ENCODE measurements at places on chromosomes 7 and 10.

DNA sequence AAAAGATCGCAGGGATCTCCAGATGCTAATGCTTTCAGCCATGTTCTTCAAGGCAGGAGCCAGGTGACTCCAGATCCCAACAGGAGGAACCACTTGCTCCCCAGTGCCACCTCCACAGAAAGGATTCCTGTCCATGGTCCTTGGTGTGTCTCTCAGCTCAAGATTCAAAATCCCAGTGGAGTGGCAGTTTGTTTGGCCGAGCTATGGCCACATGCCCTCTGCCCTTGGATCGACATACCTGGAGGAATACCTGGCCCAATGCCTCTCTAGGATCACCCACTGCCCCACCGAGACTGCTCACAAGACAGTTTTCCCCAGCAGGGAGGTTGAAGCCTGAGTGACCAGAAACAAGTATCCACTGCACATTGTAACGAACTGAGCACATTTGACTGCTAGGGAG lies 3.9 kb upstream of the GPRIN2 start:
- no peak for DNase-seq

GRCh38 chr7:39172137-39172536 lies 194.4 kb downstream of the POU6F2 start:
- no peak for DNase-seq

- DNase-seq = no peak
Observed at GRCh38 chr10:80814147-80814652, 276.5 kb downstream of the SH2D4B start.

DNA sequence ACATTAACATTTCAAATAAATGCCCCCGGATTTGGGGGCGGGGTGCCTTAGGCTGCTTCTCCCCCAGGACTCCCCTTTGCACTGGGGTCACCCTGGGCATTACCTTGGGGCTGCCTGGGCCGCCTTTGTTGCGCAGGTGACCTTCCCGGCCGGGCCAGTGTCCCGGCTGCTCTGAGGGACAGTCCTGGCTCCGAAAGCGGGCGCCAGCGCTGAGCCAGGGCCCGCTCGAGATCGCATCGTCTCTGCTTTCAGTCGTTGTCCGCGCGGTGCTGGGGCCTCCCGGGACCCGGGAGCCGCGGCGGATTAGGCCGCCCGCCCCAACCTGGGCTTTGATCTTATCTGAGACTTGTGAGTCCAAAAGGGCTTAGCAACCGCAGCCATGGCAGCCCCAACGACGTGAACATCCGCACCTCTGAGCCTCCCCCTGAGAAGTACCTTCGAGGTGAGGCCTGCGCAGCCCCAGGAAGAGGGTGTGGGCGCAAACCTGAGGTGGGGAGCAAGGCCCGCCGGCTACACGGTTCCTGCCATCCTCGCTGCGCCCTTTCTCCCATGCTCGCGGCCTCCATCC lies 14.8 kb upstream of the WAPL start:
- peak; percentile 30 for DNase-seq

- no peak for DNase-seq
Observed at GRCh38 chr7:36925691-36926090, 201.4 kb upstream of the AOAH start.

GRCh38 chr7:125465527-125465926 lies 535.9 kb upstream of the POT1 start:
- DNase-seq = no peak

DNA sequence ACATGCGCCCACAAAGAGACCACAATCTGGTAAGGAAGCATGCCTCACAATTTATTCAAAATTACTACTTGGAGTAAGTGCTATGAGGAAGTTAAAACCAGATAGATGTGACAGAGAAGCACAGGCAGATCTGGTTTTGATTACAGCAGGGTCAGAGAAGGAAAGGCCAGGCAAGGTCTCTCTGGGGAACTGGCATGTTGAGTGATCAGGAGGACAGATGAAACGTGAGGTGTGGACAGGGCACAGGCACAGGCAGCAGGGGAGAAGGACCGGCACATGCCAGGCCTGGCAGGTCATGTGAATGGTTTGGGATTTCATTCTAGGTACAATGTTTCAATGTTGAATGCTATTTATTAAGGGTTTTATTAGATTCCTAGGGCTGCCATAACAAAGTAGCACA lies 51.6 kb downstream of the GPAM start:
- DNase-seq = no peak

DNA sequence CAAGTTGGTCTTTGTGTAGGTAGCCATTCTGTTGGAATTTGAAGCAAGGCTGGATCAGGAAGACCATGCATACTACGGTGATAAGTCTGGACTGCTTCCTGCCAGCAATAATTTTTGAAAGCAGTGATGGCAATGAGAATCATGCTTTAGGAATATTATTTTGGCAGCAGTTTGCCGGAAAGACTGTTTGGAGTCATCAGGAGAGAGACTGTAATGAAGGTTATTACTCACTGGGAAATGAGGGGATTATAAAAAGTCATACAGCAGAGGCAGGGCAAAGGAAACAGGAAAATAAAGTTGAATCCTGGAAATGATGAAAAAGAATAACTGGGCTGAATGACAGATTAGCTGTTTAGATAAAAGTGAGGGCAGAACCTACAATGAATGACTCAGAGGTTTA lies 1136.8 kb upstream of the AUTS2 start:
- DNase-seq = no peak

DNA sequence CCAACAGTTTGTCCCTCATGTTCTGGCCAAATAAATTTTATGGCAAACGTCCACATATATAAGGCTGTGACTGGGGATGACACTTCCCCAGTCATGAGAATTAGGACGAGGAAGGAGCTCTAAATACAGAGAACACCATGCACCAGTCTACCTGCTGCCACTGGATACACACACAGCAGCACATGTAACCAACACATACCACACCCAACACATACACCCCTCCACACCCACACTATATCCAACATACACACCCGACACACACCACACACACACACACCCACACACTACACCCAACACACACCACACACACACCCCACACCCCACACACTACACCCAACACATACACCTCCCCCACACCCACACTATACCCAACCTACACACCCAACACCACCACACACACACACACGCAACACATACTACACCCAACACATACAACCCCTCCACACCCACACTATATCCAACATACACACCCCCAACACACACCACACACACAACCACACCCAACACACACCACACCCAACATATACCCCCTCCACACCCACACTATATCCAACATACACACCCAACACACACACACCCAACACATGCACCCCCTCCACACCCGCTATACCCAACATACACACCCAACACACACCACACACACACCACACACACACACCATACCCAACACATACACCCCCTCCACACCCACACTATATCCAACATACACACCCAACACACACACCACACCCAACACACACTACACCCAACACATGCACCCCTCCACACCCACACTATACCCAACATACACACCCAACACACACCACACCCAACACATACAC lies 74.1 kb downstream of the HIPK2 start:
- DNase-seq = no peak

- DNase-seq = no peak
Observed at GRCh38 chr10:34434119-34434594, 380.9 kb downstream of the PARD3 start.

- no peak for DNase-seq
Observed at GRCh38 chr10:51288511-51288910, 214.2 kb downstream of the PRKG1 start.
